ENCODE measurements at places on chromosomes 7 and 10.

DNA sequence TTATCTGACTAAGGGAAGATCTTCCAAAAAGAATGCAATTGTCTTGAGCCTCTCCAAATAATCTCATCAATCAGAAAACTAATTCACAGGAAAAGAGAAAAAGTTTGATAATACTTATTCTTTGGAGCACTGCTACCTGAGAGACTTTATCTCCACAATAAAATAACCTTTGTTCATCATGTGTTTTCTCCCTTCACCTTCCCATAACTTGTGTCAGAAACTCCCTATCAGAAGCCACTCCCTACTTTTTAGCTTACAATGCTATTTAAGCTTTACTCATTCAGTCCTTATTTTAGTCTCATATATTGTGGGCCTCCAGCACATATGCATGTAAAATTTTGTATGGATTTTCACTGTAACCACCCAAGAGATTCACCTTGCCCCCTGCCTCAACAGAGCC is 998 bp downstream of the CYP3A43 start:
- no peak for DNase-seq

DNA sequence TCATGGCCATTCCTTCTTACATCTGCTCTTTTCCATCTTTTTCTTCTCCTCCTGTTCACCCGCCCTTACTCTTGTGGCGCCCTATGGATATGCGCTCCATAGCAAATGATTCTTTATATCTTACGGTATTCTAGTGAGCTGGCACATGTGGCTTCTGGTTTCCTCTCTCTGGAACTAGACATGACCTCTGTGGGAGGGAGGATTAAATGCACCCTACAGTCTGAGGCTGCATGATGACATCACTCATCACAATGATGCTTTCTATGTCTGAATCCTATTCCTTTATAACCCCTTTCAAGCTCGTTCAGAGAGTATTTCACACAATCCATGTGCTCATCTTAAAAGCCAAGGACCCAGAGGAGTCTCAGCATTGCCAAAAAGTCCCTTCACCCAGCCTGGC is 153.3 kb downstream of the EGFR start:
- no peak for DNase-seq

DNA sequence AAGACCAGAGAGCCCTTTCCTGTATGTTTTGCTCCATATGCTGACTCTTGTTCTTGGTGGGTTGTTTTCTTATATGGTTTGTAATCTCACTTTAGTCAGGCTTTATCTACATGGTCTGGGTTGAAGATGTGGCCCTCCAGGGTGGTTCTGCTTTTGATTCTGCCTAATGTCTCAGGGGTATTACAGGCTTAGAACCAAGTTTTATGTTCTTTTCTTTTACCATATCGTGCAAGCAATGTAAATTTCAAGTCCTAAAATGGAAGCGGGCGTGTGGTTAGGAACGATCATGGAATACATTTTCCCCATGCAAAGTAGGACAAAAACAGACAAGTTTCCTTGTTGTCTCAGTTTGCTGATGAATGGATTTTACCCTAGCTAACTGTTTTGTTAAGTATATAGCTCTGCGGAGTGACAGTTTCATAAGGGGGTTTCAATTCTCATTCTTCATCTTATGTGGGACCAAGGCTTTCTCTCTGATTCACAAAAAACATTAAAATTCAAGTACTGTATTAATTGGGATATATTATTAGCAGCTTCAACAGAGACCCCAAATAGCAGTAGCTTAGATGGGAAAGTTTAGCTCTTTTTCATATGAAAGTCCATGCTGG is 58.7 kb downstream of the MTURN start:
- DNase-seq = no peak

GRCh38 chr10:18713077-18713476 is 53.8 kb downstream of the ARL5B start:
- DNase-seq = no peak

DNA sequence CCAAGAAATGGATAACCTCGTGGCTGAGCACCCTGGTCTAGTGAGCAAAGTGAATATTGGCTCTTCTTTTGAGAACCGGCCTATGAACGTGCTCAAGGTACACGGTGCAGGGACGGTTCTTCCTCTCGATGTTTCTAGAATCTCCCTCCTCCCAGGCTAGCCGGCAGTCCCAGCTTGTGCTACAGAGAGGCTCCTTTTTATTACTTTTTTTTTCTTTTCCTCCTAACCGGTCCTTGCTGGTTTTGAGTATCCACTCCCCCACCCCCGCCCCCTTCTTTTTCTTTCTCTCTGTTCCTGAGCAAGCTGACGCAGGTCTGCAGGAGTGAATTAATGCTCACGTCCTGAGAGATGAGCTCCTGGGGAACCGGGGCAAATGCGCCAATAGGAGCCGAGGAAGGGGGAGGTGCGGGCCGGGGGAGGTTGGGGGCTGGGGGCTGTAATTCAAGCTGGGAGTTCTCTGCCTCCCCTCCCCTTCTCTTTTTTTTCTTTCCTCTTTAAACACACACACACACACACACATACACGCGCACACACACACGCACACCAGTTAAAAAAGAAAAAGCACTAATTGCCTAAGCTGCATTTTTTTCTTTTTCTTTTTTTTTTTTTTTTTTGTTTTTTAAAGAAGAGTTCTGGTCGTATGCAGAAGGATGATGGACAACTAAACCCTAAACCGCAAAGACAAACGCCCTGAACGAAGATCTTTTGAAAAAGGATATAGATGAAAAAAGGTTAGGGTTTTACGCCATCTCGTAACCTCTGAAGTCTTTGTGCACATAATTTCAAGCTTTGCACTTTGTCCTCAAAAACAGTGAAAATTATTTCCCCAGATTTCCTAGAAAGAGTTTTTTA is 6.6 kb downstream of the CPA2 start:
- no peak for DNase-seq

DNA sequence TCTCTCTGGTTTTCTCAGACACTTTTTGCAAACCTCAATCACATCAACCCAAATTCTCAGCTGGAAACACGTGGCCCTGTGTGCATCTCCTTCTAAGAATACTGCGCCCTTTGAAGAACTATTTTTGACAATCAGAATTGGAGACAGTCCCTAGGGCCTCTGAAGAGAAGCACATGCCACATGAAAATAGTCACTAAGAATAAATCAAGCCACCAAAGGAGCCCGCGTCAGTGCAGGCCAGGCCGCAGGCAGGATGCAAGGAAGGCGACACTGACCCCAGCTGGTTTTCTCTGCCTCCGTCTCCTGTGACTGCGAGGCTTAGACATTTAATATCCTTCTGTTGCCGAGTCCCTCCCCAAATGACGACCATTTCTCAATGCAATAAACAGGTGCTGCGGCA is 88.0 kb upstream of the ADAM12 start:
- no peak for DNase-seq

DNA sequence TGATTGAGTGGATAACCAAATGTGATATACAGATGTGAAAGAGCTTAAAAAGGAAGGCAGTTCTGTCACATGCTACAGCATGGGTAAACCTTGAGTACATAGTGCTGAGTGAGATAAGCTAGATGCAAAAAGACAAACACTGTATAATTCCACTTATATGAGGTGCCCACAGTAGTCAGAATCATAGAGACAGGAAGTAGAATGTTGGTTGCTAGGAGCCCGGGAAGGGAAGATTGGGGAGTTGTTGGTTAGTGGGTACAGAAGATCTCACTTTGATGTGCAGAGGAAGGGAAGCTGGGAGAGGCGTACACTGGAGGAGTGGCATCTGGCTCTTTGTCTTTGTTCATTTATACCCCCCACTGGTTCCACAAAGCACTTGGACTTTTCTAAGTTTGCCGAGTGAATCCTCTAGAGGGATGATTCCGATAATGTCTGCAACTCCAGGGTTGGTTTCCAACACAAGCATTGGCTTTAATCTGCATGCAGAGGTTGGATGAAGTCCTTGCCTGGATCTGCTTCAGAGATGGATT is 39.5 kb downstream of the TSPAN14 start:
- DNase-seq = peak; percentile 63

DNA sequence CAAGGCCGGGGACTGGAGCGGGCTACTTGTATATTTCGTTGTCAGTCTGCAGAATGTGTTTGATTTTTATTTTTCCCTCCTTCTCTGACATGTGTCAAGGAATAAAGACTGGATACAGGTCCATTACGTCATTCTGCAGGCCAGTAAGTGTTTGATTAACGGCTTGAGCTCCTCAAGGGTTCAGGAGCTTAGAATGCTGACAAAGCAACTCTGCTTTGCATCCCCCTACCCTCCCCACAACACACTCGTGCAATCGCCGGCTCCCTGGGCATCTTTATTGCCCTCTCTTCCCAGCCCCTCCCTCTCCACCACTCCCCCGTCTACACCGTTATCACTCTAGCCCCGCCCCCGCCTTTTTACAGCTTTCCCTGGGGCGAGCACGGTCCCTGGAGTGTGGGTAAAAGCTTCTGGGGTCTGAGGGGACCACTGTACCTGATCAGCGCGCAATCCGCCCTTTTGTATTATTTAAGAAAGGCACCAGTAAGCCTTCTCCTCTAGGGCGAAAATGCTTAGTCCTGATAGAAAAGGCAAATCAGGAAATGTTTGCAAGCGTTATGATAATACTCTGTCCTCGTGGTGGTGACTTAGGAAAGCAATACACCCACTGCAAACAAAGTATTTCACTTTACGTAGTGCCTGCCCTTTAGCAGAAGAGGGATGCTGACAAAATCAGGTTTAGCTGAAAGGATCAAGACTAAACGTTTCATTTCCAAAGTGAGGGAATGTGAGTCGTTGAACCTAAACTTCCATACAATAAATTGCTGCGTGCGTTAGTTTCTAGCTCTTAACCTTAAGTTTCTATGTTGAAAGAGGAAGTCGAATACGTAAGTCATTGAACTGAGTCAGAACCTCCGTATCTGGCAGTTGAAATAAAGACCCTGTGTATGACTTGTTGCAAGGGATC is 1.4 kb upstream of the CREB5 start:
- DNase-seq = no peak

DNA sequence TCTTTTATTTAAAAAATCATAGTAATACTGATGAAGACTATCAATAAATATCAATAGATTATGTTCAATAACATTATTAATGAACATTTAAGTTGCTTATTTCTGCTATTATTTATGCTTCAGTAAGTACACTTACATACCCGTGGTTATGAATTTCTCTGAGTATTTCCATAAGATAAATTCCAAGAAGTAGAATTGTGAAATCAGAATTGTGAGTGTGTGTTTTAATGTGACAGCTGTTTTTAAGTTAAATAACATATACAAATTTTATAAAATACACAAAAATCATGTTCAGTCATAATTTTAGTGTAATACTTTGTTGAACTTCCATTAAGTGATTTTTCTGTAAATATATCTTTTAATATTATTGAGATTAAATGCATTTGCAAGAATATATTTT is 37.5 kb upstream of the SEMA3E start:
- DNase-seq = no peak

GRCh38 chr10:58318346-58318745 is 16.5 kb upstream of the UBE2D1 start:
- DNase-seq = no peak

DNA sequence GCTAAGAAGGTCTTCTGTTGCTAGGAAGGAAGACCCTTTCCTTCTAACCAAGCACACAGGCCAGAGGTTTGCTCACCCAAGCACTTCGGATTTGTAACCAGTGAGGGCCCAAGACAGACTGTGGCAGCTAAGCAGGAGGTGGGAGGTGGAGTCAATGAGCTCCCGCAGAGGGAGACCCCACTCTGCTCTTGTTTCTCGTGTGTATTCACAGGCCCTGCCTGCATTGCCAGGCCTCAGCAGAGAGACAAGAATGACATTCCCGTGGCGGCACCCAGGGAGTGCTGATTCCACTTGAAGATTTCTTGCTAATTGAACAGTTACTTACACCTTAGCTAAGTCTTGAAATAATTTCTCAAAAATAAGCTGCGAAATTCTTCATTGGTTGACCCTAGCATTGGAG is 13.4 kb downstream of the PKD1L1 start:
- DNase-seq = no peak

GRCh38 chr10:92894081-92894655 is 45.8 kb downstream of the EXOC6 start:
- DNase-seq = no peak

DNA sequence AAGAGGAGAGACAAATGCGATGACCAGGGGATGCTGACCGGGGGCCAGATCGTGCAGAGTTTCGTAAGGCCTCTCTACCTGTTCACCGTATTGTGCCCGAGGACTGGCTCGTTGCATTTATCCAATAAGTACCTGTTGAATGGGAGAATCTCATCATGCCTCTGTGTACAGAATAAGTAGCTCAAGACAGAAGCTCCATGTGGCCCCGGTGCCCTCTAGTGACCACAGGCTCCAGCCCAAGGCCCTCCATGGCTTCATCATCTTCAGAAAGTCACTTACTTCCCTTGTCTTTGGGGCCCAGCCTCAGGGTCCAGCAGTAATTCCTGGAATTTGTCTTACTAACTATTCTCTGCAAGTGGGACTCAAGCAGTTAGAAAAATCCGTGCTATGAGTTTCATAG is 151.0 kb downstream of the CHN2 start:
- DNase-seq = no peak

All from activated effector memory CD4-positive, alpha-beta T cell treated with anti-CD3 and anti-CD28 coated beads, Interleukin-2, amount 50 U/mL, for 16 hours (primary cell).